ENCODE measurements at places on chromosomes 2 and 18.
A peak's percentile ranks its signal among the peaks of the same experiment; 100 is the strongest.

DNA sequence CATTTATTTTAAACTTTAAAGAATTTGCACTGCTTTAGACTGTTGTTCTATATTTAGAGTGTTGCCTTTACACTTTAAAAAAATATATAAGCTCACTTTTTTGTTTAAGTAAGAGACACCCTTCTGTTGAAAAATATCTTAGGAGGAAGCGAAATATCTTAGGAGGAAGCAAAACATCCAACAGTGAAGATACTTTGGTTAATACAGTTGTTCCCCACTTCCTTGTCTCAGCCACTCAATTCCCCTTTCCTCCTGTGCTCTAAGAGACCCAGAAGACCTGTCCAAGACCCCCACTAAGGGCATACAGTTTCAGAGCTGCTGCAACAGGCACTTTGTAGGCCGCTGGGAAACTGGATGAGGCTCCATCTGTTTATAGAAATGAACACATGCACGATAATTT, 5.7 kb downstream of the SERPINB8 start:
- no peak for DNase-seq

DNA sequence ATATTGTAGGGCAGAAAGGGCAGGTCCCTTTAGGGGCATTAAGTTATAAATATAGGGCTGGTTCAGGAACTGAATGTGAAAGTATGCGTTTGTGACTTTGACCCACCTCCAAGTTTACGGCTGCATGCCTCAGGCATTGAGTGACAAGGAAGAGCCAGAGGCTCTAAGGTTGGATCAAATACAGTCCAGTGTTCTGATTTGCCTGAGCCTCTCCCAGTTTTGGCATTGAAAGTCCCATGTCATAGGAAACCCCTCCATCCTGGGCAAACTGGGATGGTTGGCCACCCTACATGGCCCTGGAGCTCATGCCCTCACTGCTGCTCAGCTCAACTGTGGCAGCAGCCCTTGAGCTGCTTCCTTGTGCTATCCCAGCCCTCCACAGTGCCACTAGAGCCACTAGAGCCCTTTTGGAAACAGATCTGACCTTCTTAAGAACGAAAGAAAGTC, 29.9 kb downstream of the HK2 start:
- DNase-seq: no peak

DNA sequence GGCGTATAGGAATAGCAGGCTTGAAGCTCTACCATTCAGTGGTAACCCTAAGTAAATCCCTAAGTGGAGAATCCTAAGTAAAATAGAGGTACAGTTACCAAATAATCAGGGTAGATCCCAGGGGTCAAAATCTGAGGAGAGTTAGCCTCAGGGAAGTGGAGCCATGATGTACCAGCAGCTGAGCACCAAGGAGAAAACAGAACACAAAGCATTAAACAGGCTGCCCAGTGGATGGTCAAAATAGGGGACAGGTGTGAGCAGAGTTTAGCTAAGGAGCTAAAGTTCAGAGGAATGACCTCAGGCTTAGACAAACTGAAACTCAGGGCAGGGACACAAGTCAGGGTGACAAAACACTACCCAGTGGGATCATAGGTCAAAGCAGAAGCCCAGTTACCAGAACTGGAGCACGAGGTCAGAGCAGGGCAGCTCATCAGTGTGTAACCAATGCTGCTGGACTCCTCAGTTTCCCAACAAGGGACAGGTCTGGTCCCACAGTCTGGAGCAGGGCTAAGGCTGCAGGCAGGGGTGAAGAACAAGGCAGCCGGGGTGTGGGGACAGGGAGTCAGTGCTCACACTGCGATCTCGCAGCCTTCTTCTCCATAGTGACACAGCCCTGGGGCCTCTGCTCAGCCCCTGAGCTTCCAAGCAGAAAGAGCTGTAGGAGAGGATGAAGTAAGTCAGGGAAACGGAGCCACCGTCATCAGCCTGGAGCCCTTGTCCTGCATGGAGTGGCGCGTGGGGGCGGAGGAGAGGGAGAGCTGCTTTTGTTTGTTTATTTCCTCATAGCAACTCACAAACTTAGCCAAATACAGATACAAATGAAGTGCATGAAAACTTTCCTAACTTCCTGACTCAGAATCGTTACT, 264.0 kb downstream of the MREG start:
- DNase-seq: peak; percentile 46

- DNase-seq: peak; percentile 40
Measured at GRCh38 chr18:2857491-2858131, 10.8 kb downstream of the EMILIN2 start.

DNA sequence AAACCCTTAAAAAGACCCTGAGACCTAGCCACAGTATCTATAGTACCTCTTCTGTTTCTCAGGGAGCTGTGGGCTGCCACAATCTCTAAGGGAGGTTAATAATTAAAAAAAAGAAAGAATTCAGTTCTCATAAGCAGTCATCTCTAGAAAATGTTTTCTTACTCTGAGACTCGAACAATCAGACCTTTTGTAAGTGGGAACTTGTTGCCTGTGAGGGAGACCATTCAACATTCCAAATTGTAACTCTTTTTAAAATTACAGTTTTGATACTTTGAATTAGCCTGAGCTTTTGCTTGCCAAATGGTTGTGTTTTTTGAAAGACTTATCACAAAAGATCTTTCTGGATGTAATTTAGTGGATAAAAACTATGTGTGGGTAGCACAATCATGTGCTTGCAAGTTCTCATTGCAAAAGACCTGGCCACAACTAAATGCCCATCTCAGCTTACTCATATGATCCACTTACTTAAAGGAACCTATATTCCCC, 33.3 kb downstream of the IL1R2 start:
- peak; percentile 48 for DNase-seq

GRCh38 chr2:54574860-54575247, 118.7 kb downstream of the SPTBN1 start:
- DNase-seq: no peak

GRCh38 chr2:176446718-176447414, 177.6 kb downstream of the MTX2 start:
- DNase-seq: no peak

- DNase-seq: no peak
Measured at GRCh38 chr2:67295851-67296250, 101.3 kb upstream of the ETAA1 start.

- peak; percentile 73 for DNase-seq
Measured at GRCh38 chr2:29115797-29116781, 874 bp downstream of the CLIP4 start.

GRCh38 chr2:66305718-66306117, 129.2 kb upstream of the MEIS1 start:
- DNase-seq: no peak

DNA sequence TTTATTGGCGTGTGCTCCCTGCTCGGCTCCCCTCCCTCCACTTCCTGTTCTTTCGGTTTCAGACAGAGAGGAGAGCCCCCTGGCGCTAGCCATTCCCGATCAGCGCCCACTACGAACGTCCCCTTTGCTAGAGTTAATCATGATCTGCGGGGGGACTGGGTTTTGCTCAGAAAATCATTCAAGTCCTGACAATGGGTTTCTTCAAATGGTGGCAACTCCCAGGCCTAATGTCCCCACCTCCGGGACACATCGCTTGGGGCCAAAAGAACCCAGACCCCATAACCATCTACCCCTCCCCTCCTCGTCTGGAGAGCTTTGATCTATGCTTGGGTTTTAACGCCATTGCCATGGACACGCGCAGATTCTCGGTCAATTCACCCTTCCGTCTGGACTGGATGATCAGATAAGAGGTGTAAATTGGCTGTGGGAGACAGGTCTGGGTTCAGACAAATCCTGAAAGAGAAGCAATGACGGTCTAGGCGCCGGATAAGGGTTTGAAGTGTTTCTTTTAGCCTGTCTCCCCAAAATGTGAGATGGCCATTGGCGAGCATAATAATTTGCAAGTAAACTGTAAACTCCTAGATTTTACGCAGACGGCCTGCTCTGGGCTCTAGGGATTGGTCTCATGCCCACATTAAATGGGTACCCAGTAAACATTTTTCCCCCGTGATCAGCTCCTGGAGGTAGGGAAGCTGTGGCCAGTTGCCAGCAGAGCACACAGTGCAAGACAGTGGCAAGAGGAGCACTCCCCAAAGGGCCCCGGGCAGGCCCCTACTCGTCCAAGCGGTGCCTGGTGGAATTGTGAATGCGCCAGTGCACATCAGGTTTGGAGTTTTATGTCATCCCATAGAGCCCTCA, 4.7 kb downstream of the NRP2 start:
- peak; percentile 72 for DNase-seq

- DNase-seq: no peak
Measured at GRCh38 chr18:37930640-37931039, 365.0 kb upstream of the CELF4 start.

GRCh38 chr2:641872-642815, 35.1 kb downstream of the TMEM18 start:
- DNase-seq: no peak

DNA sequence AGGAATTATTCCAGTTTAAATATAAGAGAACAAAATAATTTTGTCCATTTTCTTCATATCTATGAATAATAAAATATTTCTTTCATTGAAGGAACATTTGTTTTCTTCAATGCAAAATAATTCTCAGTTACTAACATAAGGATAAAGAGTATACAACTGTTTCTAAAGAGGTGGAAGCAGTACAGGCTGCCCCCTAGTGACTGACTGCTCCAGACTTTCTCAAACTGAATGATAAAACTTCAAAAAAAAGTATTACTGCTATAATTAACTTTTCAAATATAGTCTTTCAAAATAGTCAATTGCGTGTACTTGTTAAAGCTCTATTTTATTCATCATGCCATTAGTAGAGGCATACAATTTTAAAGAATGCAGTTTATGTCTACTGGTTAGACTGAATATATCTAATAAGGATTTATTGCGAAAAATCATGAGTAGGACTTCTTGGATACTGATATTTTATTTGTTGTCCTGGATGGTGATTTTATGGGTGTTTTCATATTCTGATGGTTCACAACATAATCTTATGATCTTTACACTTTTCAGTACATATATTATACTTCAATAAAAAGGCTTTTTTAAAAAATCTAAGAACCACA, 100.1 kb downstream of the WDPCP start:
- peak; percentile 66 for DNase-seq

DNA sequence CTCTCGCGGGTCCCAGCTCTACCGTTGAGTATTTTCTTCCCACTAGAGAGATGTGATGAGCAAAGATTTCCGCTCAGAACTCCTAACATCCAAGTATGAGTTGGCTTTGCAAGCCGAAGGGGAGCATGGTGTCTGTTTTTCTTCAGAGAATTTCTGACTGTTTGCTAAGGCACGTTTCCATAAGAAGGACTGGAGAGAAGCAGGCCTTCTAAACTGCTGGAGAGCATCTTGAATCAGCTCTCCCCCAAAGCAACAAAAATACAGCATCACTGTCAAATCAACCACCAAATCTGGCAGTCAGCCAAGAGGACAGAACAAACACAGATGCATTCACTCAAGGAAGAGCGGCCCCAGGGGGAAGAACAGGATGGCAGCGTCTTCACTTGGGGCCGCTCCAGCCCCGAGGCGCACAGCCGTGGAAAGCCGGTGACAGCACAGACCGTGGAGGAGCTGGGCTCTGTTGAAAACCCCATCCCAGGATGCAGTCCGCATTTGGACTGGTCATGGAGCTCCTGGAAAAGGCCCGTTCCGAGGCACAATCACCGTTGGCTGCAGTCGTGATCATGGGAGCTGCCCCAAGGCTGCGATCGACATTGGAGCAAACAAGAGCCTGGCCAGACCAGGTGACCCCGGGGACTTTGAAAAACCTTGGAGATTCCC, 101.4 kb downstream of the NFATC1 start:
- peak; percentile 44 for DNase-seq

- no peak for DNase-seq
Measured at GRCh38 chr2:234579231-234579962, 82.5 kb upstream of the ARL4C start.

All from astrocyte of the hippocampus (primary cell).